Stimulated activated CD4-positive, alpha-beta T cell treated with anti-CD3 and anti-CD28 coated beads, TNF-alpha, amount 100 ng/mL, for 1 hour (primary cell): ENCODE measurements at places on chromosomes 11 and 22.

DNA sequence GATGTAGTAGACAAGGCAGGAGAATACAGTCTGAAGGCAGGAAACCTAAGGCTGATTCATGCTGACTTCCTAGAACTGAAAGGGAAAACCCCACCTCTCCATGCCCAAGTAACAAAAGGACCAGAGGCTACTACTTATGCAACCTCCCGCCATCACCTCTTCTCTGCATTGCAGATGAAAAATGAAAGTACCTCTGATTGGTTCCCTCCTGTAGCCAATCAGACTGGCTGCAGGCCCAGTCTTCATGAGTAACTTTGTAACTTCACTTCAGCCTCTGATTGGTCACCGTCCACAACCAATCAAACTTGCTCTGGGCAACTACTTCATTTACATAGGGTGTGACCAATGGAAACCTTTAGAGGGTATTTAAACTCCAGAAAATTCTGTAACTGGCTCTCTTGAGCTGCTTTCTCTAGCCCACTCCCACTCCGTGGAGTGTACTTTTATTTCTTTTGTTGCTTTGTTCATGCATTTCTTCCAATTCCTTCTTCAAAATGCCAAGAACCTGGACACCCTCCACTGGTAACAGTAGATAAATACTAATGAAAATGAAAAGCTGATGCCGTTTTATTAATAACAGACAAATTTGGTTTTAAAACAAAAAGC, 5.2 kb upstream of the MAP6 start:
- DNase-seq: no peak

- no peak for DNase-seq
Observed at GRCh38 chr11:3122775-3123201, 42.3 kb downstream of the OSBPL5 start.

DNA sequence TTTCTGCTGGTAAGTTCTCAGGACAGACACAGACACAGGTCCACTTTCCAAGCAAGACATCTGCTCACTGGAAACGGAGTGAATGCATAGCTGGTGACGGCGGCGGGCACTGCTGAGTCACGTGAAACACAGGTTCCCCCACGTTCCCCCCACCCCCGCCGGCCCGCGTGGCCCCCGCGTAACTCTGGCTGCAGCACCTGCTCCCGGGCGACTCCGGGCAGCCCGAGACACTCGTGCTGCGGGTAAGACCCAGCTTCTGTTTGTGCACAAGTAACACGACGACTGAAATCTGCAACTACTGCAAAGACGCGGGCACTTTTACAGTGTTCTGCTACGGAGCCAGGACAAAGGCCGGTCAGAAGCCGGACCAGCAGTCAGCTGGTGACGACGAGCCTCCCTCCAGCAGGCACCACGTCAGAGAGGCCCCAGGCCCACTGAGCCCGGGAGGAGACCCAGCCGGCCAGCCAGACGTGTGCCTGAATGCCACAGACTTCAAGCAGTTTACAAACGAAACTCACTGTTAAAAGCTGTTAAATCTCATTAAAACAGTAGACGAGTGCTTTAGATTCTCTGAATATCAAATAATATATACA, 12.9 kb upstream of the ARFGAP3 start:
- DNase-seq: no peak

- DNase-seq: no peak
Observed at GRCh38 chr11:9774591-9775397, 110.9 kb downstream of the SWAP70 start.

DNA sequence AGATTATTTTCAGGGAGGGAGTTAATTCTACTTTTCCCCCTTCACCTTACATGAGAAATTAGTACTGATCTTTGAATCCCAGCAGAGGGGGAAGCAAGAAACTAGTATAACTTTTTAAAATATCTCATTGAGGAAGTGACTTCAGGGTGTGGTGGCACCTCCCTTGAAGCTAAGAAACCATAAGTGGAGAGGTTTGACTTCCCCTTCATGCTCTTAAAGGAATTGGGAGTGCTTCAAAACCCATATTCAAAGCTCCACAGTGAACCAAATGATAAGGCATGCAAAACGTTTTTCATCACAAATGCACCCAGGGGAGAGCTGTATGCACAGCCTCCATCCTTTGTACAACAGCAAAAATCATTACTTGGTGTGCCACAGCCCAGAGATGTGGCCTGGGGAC, 540 bp downstream of the MS4A14 start:
- DNase-seq: no peak

DNA sequence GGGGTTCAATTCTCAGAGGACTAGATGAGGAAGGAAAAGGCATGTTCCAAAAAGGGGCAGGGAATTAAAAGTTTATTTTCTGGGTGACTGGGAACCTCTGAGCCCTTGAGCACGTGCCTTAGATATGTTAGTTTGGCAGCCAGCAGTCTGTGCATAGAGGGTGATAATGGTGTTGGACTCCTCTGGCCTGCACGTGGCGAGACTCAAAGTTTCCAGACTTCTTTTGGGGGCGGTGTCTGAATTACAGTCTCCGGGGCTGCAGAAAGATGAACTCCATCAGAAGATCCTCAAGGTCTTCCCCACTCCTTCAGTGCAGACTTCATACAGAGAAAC, 861 bp upstream of the ZNRF3 start:
- no peak for DNase-seq

GRCh38 chr11:126378763-126379162, 23.3 kb downstream of the ST3GAL4 start:
- DNase-seq: no peak

GRCh38 chr11:72696866-72697700, 22.9 kb upstream of the PDE2A start:
- no peak for DNase-seq

GRCh38 chr22:50305923-50306566, 1.4 kb downstream of the PLXNB2 start:
- DNase-seq: no peak

DNA sequence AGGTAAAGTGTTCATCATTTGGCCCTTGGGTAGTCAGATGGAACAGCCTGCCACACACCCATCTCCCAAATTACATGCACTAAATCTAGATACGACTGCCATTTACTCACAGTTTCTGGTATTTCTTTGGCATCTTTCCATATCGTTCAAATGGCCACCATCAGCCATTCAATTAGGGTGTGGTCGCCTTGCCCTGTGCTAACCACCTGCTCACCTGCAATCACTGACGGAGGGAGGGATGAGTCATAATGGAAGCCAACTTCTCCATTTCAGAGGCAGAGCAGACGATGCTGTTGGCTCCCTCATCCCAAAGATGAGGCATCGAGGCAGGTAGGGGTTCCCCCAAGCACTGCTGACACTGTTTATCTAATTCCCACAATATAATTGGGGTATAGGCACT, 14.6 kb downstream of the MS4A6A start:
- DNase-seq: no peak

DNA sequence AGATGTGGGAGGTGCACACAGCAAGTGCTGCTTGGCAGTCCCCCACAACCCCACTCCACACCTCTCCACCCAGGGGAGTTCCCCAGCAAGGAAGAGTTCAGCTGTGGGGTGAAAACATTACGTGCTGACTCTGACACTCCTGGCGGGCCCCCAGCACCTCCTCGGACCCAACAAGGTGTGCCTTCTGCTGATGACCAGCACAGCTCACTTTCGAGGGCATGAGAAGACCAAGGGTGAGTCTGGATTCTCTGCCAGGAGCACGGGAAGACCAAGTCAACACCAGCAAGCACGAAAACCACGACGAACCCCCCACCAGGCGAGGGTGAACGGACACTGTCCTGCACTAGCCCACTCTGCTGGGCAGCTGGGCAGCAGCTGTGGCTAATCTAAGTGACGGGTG, 1.4 kb downstream of the ALG12 start:
- no peak for DNase-seq

DNA sequence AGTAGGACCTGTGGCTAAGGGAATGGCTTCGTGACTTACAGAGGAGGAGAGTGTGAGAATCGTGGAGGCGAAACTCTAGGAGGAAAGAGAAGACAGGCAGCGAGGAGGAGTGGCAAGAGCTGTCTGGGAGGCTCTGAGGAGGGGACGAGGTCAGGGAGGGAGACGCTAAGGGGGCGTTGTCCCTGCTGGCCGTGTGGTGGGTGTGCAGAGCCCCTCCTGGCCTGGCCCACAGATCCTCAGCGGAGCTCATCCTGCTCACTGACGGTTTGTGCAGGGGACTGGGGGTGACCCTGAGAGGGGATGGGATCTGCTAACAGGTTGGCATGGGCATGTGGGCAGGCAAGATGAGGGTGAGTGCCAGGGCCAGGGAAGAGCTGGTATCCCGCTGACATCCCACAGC, 56.5 kb upstream of the PRR5 start:
- DNase-seq: no peak

- DNase-seq: no peak
Observed at GRCh38 chr22:35148866-35149548, 83.0 kb downstream of the ISX start.

GRCh38 chr11:18853086-18853720, 61.6 kb upstream of the PTPN5 start:
- no peak for DNase-seq

DNA sequence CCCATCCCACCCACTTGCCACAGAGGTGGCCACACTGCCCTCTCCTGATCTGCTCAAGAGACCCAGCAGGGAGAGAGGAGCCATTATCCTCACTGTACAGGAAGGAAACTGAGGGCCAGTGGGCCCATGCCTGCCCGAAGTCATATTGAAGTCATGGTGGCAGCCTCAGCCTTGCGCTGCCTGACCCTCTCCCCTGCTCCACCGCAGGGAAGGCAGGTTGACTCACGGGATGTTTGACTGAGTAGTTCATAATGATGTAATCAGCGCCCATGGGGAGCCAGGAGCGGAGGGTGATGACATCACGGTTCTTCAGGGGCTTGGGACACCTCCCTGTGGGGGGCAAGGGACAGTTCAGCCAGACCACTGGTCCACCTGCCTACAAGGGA, 6.1 kb upstream of the ARAP1 start:
- DNase-seq: no peak

GRCh38 chr11:107430525-107430924, 27.1 kb downstream of the CWF19L2 start:
- DNase-seq: no peak

- DNase-seq: no peak
Observed at GRCh38 chr22:30998329-30998728, 29.3 kb downstream of the TUG1 start.

GRCh38 chr11:88337181-88337986, at the start of gene CTSC:
Gene CTSC, minus strand, starts transcription at chr11:88337736. Its CDS starts 64 bp downstream, at chr11:88337672.
- peak; percentile 84 for DNase-seq

GRCh38 chr11:95788921-95789505, 569 bp downstream of the FAM76B start:
- DNase-seq: no peak

DNA sequence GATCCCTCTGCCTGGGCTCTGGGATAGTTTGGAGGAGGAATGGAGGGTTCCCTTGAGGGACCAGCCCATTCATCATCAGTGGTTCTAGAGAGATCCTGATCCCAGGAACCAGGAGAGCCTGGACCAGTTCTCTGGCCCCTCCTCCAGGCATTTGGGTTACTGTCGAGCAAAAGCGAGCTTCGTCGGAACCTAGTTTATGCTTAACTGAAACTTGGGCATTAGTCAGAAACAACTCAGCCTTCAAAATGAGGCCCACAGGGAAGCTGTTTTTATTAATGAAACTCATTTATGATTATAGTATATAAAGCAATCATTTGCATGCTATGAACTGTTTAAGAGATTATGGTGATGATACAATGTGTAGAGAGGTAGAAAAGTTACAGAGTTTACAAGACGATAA, 61.4 kb downstream of the LIF start:
- no peak for DNase-seq

GRCh38 chr11:116980136-116980793, 118.0 kb downstream of the SIK3 start:
- no peak for DNase-seq

DNA sequence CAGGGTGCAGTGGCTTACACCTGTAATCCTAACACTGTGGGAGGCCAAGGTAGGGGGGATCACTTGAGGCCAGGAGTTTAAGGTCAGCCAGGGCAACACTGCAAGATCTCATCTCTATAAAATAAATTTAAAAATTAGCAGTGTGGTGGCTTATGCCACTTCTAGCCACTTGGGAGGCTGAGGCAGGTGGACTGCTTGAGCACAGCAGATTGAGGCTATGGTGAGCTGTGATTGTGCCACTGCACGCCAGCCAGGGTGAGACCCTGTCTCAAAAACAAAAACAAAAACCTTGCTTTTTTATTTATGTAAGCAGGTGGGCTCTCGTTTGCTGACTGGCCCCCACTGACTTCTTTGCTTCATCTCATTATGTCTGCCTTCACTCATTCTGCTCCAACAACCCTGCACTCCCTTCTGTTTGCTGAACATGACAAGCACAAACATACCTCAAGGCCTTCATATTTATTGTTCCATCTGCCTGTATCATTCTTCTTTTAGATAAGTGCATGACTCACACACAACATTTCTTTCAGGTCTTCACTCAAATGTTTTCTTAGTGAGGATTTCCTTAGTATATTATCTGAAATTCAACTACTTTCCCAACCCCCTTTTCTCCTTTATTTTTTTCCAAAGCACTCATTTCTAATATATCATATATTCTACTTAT, 32.4 kb upstream of the CLNS1A start:
- no peak for DNase-seq

- no peak for DNase-seq
Observed at GRCh38 chr11:19209617-19210370, 8.0 kb upstream of the CSRP3 start.

DNA sequence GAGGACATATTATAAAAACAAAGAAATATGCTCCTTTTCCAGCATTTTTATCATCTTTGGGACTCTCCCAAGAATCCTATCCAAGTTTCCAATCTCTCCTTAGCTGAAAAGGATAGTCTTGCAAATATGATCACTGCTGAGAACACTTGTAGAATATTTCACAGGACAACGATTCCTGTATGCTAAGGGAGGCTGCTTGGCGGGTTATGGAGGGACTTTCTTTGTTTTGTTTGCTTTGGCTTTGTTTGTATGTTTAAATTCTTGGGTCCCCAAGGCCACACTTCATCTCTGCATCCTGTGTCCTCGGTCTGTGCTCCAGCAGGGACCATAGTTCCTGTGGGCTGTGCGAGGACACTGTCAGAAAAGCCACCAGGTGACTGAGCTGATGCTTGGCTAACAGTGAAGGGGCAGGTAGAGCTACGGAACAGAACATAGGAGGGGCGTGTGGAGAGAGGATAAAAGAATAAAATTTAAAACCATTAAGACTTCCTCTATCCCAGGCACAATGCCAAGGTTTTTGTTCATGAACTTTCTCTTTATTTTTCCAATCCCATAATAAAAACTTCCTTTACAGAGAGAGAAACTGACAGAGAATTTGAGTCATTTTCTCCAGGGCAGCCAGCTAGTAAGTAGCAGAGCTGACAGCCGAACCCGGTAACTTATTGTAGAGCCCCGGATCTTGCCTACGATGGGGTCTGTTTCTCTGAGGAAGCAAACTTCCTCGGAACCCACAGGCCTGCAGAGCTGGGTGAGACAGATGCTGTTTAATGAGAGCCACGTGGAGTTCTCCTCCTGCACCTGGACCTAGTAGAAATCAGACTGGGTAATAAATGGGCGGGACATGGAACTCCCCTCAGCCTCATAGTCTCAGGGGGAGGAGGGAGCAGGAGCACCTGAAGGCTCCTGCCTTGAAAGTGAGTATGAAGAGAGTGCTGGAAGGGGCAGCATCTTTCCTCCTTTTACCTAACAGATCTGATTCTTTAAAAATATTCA, at the start of gene IZUMO1R:
Gene IZUMO1R, plus strand, starts transcription at position 615 of the 993 bp plus-strand sequence. CDS start 1,057 bp downstream, outside the sequence.
- no peak for DNase-seq
